Left kidney (tissue), 8 donors: ENCODE measurements at places on chromosomes 16 and 17.

GRCh38 chr17:72145962-72146361 lies 25.1 kb downstream of the SOX9 start:
- DNase-seq, result no peak

GRCh38 chr17:67671493-67671892 lies 46.2 kb upstream of the NOL11 start:
- DNase-seq, result no peak

- no peak for DNase-seq
Measured at GRCh38 chr17:79747508-79748294, 17.0 kb downstream of the ENPP7 start.

DNA sequence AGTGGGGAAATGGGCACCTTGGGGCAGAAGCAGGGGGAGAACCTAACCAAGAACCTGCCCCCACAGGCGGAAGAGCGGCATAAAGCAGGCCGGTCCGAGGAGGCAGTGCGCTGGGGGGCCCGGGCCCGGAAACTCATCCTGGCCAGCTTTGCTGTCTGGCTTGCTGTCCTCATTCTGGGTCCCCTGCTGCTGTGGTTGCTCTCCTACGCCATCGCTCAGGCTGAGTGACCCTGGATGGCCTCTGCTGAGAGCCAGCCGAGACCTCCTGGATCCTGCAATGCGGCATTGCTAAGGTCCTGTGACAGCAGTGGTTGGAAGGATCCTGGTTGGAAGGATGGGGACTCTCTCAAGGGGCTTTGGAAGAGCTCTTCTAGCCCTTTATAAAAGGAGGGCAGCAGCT lies 4.5 kb upstream of the PHKG2 start:
- no peak for DNase-seq

GRCh38 chr17:78468366-78468765 lies 89.9 kb downstream of the PGS1 start:
- no peak for DNase-seq

GRCh38 chr17:80558046-80558445 lies 13.4 kb downstream of the RPTOR start:
- DNase-seq, result no peak

- DNase-seq, result no peak
Measured at GRCh38 chr16:73068541-73069401, 20.8 kb upstream of the ZFHX3 start.

DNA sequence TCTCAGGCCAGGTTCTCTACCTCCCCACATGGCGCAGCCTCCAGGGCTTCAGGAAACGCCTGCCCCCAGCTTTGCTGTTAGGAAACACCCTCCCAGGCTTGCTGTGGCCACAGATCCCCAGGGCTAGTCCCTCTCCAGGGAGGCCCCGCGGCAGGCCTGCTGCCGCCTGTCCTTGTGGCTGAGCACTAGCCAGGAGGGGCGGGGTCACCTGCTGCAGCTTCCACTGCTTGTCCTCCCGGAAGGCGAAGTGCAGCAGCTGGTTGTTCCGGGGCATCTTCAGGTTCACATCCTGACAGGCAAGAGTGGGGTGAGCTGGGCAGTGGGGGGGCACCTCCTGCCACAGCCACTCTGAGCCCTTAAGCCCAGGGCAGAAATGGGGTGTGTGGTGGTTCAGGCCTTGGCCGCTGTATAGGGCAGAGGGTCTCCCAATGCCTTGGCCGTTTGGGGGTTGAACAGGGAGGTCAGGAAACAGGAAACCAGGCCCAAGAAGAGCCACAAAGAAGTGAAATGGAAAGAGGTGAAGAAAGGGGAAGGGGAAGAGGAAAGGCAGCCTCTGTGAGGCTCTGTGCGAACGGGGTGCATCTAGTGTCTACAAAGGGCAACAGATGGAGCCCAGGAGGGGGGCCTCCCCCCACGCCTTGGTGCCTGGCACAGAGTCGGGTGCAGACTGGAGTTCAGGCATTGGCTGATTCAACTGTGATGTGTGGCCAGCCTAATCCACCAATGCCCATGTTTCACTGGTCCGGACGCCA lies 2.0 kb downstream of the ROGDI start:
- no peak for DNase-seq

DNA sequence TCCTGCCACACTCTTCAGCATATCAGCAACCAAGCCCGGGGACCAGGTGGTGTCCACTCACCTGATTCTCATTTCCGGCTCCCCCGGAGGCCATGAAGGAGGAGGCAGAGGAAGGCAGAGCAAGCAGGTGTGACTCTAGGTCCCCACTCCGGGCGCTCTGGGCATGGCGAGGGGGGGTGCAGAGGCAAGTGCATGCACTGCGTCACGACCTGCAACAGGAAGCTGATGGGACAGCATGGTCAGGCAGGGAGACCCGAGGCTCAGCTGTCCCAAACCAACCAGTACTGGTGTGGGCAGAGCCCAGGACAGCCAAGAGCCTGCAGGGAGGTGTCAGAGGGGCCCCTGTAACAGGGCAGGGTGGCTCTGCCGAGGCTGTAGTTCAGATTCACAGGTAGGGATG lies 2.1 kb upstream of the ENGASE start:
- DNase-seq, result no peak

GRCh38 chr17:13957636-13958035 lies 111.7 kb upstream of the COX10 start:
- no peak for DNase-seq

DNA sequence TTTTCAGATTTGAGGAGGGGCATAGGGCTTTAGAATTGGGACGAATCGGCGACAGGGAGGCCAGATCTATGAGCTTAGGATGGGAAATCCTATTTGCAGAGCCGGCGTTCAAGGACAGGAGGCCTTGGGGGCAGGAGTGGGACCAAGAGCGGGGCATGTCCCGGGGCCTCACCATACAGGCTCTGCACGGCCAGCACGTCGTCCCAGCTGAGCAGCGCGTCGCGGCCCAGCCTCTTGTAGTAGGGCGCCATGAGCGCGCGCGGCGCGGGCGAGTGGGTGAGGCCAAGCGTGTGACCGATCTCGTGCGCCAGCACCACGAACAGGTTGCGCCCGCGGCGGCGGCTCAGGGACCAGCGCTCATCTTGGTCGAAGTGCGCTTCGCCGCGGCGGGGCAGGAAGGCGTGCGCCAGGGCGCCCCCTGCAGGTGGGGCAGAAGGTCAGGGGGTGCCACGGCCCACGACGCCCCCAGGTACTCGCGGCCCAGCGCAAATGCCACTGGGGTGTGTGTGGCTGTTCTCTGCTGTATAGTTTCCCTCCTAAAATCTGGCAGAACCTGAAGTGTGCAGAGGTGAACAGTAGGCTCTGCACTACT lies 9.3 kb downstream of the C17orf50 start:
- no peak for DNase-seq

DNA sequence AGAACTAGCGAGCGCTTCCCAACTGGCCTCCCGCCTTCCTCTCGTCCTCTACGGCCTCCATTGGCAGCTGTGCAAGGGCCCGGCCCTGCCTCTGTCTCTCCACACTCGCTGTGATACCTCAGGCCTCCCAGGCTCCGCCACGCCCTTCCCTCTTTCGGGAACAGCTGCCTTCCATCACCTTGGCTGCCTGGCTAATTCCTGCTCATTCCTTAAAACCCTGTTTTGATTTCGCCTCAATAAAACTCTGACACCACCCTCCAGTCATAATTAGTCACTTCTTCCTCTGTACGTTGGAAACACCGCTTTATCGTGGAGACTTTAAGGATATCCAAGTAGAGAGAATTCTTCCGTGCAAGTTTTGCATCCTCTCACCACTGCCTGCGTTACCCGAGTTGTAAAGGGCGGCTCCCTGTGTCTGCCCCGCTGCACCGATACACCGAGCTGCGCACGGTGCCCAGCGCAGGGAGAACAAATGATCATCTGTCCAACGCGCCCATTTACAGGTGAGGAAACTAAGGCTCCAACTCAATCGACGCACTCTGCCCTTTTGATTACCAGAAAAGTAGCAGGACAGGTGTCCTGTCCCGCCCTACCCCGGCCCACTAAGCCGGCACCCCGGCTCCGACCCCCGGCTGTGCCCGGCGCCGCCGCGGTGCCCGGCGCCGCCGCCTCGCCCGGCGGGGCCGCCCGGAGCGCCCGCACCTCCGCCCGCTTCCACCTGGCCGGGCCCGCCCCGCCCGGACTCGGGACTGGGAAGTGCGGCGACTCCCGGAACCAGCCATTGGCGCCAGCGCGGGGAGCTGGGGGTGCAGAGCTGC lies 139.7 kb downstream of the SEC14L1 start:
- no peak for DNase-seq

DNA sequence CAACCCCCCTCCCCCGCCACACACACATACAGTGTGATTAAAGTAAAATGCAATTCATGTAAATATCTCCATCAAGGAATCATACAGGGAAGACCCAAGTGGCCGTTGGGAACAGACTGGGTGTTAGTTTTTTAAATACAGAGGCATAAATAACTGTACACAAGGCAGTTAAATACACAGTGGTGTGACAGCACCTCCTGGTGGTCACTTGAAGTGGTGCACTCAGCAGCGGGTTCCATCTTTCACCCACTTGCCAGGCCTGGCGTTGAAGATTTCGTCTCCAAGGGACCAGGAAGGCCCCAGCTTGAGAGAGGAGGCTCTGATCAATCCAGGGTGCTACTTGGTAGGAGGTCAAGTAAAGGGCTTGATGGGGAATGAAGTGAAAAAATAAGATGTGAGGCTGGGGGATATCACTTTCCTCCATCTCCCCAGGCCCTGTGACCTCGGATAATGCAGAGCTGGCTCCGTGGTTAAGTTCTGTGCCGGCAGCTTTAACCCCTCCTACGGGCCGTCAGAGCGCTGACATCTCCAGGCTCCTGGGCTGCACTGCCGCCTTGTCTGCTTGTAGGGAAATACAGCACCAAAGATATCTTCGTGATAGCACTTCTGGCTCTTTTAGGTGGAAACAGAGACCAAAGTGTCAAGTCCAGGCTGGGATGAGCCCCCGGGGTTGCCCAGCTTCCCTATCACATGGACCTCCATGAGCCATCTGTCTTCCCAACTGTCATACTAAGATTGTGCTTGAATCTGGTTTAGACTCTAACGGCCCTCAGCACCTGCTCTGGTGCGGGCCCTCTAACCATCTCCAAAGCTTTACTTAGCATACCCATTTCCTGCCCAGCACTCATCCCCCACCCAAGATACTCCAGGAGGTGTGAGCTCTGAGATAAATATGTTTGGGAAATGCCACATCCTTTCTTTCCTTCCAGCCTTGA lies 20.7 kb downstream of the LGALS9 start:
- peak; percentile 34 for DNase-seq
